Astrocyte of the spinal cord (primary cell): ENCODE measurements at places on chromosomes 2 and 18.
A peak's percentile ranks its signal among the peaks of the same experiment; 100 is the strongest.

GRCh38 chr2:30300456-30301221, 69.3 kb downstream of the LBH start:
- peak; percentile 18 for DNase-seq

DNA sequence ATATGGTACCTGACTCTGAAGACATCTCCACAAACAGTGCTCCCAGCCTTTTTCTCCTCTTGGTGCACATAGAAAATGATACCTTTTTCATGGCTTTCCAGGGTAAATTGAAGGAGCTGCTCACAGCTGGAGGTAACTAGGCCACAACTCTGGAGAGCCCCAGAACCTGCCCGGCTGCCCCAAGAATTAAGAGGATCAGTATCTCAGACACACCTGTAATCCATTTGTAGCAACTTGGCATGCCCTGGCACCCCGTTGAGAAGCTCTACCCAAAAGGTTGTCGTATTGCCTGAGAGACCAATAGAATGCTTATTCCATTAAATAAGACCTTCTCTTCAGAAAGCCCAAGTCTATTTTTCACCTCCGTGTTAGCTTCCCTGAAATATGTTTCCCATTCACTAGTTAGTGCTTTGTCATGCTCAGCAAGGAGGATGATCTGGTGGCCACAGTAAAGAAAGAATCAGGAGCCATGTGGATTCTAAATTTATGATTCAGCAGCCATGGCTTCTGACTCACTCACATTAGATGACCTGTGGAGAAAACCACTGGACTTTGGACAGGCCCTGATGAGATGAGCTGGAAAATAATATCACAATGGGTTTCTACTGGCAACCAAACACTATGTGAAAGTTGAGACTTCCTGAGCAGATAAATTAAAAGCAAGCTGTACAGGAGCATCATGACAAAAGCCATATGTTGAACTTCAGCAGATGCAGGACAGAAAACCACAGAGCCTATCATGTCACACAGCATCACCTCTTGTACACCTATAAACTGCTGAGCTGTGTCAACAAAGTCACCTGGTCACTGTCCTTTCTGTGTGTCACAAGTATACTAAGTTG, 253.3 kb upstream of the OSR1 start:
- DNase-seq: peak; percentile 99

DNA sequence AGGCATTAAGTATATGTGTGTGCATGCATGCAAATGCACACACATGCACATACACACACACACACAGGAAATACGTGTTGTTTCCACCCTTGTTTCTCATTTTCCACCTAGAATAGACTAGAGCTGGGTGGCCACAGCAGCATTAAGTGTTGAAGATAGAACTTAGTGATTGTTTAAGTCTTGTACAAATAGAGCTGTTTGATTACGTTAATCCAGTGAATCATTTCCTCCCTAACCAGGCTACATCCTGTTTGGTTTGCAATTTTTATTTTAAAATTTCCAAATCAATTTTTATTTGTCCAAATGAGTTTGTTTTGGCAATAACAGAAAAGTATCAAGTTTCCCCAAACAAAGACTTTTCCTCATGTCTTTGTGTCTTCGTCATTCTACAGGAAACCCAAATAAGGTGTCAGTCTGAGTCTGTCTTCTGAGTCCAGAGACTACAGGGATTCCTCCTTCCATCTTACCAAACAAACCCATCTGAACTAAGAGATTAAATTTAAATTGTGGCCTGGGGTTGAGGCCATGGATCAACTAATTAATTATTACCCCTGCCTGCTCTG, 74.6 kb upstream of the GALNT5 start:
- peak; percentile 94 for DNase-seq

- no peak for DNase-seq
Observed at GRCh38 chr2:48444404-48444803, 85.5 kb upstream of the STON1 start.

GRCh38 chr18:58217052-58217451, 173.0 kb downstream of the NEDD4L start:
- DNase-seq: no peak

DNA sequence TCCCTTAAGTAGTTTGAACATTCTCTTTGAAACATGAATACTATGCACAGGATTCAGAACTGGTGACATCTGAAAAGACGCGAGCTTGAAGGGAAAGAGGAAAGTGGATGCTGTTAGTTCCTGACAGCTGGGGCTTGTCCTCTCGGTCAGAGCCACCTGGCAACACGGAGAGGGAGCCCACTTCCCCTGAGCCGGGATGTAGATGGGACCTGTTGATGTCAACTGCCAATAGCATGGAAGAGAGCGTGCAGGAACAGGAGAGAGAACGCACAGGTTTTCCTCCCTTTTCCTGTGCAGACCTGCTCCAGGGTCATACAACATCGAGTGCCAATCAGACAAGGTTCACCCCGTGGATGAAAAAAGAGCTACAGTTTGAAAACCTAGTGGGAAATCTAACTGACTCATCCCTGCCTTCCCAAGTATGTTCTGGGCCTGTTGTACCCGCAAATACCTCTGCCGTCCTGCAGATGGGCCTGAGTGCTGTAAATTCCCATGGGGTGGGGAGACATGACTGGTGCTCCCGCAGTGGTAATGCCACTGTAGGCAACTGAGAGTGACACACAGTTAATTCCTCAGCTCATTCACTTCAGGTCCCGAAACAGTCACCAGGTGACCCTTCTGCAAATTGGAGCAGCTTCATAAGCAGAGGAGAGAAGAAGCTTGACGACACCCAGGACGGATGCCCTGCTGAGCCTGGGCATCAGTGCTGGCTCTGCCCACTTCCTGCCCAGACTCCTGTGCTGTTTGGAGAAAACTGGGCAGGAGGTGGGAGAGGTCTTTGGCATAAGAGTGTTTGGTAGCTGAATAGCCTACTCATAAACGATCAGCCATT, 13.9 kb upstream of the MBP start:
- no peak for DNase-seq

DNA sequence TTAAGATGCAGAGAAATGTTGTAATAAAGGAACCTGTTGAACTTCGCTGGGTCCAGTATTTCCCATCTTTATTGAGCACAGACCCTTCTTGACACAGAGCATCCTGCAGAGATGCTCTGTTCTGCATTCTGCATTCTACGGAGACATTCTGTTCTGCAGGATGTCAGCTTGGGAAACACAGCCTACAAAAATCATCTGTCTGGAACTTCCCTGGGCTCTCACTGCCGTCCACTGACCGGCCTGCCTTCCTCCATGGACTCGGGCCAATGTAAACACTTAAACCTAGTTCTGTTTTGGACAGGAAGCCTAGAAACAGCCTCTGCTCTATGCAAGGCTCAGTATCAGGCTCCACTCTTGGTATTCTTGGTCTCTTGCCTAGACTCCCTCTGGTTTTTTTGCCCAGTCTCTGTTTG, 90.0 kb upstream of the PPP1CB start:
- DNase-seq: peak; percentile 93

- no peak for DNase-seq
Observed at GRCh38 chr2:35530615-35531135, 824.9 kb upstream of the CRIM1 start.

DNA sequence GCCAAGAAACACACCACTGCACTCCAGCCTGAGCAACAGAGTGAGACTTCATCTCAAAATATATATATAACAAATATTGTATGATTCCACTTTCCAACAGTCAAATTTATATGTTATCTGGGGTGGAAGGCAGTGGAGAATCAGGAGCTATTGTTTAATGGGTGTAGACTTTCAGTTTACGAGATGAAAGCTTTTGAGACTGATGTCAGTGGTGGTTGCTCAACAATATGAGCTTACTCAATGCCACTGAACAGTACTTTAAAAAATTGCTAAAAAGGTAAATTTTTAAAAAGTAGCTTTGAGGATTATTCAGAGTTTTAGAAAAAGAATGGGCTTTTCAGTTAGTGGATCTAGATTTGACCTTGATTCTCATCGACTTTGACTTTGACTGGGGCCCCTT, 105.9 kb upstream of the ST6GAL2 start:
- no peak for DNase-seq

DNA sequence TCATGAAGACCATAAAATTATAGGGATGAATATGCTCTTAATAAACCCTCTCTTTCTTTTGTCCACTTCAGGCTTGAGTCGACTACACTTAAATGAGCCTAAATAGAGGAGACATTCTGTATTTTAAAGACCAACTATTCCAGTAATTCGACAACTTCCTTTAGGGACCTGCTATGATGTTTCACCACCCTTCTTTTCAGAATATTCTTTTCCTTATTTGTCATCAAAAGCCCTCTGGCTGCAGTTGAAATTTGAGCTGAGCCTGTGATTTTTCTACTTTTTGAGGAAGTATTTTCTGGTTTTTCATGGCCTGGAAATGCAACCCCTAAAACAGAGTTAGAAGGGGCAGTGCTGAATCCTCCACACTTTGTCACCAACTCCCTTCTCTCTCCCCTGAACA, 287.0 kb downstream of the EPHA4 start:
- peak; percentile 10 for DNase-seq

DNA sequence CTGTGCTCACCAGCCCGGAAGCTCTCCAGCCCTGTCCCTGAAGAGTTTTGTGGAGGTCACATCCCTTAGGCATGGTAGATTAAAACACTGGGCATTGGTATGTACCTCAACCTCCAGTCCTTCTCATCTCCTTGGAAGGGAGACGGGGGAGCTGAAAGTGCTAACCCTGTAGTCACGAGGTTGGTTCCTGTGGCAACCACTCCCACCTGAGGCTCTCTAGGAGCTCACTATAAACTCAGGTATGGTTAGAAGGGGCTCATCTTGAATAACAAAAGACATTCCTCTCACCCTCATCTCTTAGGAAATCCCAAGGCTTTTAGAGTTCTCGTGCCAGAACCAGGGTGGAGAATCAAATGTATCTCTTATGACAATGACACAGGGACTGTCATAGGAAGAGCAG, 43.0 kb upstream of the MGAT4A start:
- DNase-seq: no peak

GRCh38 chr2:203360833-203361430, 32.7 kb downstream of the ABI2 start:
- no peak for DNase-seq

GRCh38 chr2:221309892-221310583, 262.1 kb downstream of the EPHA4 start:
- DNase-seq: no peak

- peak; percentile 86 for DNase-seq
Observed at GRCh38 chr2:185583058-185583816, 155.4 kb upstream of the FSIP2 start.

GRCh38 chr2:201520201-201520600, 68.7 kb downstream of the STRADB start:
- DNase-seq: no peak

DNA sequence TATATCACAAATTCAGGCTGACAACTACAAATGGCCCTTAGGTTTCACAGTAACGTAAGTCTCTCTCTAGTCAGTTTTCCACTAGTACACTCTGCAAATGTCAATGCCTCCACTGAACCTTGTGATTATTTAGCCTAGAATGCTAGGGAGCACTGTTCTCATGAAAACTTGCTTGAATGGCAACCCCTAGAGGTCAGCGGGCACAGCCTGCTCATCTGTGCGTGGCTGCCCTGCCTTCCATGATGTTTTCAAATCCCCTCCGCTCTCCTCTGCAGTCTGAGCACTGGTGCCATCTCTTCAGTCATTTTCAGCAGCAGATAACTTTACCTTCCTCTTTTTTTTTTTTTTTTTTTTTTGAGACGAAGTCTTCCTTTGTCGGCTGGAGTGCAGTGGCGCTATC, 84.1 kb upstream of the GULP1 start:
- no peak for DNase-seq

GRCh38 chr2:196274387-196274809, 103.0 kb upstream of the STK17B start:
- DNase-seq: peak; percentile 63

DNA sequence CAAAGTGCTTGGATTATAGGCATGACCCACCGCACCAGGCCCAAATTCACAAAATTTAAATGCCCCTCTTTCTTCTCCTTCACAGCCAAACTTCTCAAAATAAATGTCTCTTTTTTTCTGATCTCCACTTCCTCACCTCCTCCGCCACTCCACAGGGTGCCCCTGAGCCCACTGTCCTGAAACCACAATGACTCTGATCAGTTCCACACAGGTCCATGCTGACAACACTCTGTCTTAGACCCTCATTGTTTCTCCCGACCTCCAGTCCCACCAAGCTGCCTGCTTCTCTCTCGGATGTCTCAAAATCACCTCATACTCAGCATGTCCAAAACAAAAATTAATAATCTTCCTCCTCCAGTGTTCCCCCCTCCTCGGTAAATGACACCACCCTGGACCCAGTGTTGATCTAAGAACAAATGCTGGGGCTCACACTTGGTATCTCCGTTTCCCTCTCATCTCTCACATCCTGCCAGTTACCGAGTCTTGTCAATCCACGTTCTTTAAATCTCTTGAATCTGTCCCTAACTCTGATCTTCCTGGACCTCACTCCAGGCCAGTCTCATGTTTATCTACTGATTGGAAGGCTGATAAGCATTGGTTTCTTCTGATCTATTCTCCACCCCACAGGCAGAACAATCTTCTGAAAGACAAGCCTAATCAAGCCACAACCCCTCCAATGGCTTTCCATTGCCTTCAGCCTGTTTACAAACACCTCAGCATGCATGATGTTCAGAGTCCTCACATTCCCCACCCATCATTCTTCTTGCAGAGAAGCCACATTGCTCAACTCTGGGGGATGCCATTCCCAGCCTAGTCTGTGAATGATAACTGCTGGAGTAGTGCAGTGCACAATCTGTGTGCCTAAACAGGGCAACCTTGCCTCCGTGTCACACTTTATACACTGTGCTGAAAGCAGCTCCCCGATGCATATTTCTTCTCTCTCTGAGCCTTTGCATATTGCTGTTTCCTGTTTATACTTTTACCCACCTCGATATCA, 12.4 kb upstream of the ANKRD44 start:
- DNase-seq: no peak

DNA sequence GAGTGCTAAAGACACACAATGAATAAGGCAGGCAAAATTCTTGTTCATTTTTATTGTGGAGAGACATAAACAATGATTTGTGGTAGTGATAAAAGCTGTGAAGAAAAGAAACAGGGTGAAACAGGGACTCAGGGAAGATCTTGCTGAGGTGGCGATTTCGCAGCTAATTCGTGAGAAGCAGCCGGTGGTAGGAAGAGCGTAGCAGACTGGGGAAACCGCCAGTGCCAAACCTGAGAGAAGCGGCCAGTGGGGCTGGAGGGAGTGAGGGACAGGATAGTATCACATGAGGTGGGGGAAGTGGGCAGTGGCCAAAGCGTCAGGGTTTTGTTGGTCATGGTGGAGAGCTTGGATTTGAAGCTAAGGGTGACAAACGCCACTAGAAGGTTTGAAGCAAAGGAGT, 42.3 kb downstream of the TMEM178A start:
- DNase-seq: no peak

DNA sequence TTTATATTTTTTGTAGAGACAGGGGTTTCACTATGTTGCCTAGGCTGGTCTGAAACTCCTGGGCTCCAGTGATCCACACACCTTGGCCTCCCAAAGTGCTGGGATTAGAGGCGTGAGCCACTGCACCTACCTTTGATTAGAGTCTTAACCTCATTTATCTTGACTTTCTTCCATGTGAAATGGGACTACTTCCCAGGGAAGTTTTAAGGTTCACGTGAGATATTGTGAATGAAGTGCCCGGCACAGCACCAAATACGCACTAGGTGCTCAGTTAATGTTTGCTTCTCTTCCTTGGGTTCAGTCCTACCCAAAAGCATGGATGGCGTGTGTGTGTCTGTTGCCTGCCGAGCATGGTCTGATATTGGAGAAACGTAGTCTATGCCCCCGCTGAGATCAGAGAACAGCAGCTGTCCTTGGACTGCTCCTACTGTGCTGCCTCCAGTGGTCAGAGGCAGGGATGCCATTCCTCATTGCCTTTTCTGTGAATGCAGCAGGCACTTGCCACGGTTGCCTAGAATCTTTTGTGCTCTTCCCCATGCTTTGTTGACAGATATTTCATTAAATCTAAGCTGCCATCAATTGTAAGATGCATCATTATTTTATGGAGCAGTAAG, 12.3 kb upstream of the TFCP2L1 start:
- peak; percentile 25 for DNase-seq
